ENCODE measurements at places on chromosomes 7 and 10.

DNA sequence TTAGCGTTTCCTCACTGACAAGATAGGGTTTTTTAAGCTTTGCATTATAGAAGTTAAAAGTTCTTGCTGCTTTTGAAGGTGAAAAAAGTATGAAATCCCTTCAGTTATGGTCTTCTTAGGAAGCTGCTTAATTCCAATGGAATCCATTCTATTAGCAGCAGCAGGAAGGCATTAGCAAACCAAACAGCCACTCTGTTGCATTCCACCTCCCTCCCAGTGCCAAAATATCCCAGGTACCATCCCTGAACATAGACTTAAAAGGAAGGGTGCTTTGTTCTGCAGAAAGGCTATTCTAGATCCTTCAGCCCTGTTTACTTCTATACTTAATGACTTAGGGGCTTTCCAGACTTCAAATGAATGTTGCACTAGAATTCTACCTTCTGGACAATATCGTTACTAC is 23.8 kb downstream of the ENO4 start:
- no peak for DNase-seq

GRCh38 chr10:102468683-102469082 is 17.3 kb upstream of the C10orf95 start:
- DNase-seq = no peak

DNA sequence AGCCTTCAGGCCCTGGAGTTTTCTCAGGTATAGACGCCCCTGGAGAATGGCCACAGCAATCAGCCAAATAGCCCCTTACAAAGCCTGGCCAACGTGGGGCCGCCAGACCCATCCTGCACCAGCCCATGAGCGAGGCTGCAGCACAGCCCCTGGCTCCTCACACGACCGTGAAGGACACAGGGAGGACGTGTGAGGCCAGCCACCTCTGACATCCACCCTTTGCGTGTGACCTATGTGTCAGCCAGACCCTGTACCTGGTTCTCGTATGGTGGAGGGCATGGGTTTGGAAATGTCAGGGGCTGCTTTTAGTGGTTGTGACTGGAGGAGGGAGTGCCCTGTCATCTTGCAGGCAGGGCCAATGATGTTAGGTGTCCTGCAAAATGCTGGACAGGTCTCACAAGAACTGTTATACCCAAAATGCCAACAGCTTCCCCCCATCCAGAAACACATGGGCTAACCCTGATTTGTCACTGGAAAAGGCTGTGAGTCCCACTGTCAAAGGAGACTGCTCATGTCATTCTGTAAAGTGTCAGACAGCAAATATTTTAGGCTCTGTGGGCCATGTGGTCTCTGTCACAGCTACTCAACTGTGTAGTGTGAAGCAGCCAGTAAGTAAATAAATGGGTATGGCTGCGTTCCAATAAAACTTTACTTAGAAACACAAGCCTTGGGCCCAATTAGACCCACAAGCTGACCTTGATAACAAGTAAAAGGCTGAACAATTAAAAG is 30.0 kb downstream of the NOD1 start:
- DNase-seq = no peak

DNA sequence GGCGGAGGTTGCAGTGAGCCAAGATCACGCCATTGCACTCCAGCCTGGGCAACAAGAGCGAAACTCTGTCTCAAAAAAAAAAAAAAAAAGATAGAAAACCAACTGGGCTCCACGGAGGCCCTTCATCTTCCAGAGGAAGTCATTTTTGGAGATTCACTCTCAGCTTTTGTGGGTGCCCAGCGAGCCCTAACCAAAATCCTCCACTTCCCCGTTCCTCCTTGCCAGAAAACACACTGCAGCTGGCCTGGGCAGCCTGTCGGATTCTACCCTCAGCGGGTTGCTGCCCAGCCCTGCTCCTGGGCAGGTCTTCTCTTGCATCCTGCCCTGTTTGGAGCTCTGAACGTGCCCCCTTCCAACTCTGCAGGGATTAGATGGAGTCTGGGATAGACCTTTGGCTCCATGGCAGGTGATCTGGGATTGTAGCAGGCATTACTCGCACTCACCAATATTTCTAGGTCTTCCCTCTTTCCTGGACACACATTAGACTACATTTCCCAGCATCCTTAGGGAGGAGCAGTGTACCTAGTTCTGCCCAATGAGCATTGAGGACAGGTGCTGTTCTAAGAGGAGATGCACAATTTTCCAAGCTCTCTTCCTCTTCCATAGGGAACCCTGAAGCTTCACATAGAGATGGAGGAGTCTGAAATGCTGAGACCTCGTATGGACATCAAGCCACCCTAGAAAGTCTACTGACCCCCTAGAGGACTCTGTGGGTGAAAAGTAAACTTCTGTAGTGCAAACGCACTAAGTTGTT is 4.6 kb downstream of the GRID2IP start:
- no peak for DNase-seq

GRCh38 chr10:95559471-95559870 is 1.7 kb downstream of the SORBS1 start:
- no peak for DNase-seq

GRCh38 chr10:86299562-86299961 is 67.0 kb downstream of the GRID1 start:
- DNase-seq = no peak

- no peak for DNase-seq
Observed at GRCh38 chr7:22268884-22269421, 88.0 kb downstream of the RAPGEF5 start.
